Stimulated activated CD4-positive, alpha-beta T cell treated with anti-CD3 and anti-CD28 coated beads, Interleukin-2, amount 100 ng/mL, for 4 hours (primary cell): ENCODE measurements at places on chromosomes 6 and 20.

DNA sequence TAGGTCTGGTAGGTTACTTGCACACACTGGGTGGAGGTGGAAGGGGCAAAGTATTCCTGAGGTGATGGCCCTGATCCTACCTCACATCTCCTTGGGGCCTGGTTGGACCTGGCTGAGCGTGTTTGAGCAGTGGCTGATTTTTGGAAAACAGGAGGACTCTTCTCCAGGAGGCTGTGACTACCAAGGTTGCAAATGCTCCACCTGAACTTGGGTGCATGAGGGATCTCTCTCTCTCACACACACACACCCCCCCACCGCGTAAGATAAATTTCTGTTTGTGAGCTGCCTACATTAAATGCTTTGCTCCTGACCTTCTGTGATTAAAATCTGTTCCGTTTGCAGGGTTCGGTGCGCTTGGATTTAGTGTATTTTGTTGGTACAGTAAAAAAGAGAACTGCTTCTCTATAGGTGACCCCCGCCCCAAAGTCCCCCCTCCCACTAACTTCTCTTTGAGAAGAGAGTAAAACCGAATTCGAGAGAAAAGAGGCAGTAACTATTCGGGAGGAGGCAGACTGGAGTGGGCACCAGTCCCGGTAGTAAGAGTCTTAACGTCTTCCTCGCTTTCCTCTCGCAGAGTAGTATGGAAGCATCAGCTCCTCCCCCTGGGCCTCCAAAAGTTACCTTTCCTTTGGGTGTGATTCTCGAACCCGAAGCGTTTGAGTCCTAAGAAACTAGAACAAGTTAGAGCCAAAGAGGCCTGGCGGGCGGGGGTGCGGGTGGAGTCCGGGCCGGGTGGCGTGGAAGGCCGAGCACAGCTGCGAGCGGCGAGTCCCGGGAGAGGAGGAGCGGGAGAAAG, 585 bp upstream of the DSE start:
- no peak for DNase-seq

DNA sequence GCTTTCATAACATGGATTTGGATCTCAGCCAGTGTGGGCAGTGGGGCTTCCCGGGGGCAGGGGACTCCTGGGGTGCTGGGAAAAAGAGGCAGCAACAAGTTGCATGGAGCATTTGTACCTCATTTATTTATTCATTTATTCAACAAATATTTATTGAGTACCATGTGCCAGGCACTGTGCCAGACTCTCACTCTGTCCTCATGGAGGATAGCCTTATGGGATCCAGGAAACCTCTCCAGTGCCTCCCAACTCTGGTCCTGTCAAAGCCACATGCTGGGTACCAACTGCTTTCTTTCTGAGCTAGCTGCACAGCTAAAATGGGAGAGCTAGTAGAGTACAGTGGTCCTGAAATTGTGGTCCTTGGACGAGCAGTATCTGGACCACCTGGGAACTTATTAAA, 87.8 kb upstream of the EPB41L1 start:
- DNase-seq, result no peak

GRCh38 chr6:56624046-56624727, 18.5 kb downstream of the DST start:
- no peak for DNase-seq

GRCh38 chr6:14841901-14842421, 403.9 kb upstream of the JARID2 start:
- DNase-seq, result no peak

- DNase-seq, result no peak
Observed at GRCh38 chr6:32982702-32983492, 14.5 kb downstream of the BRD2 start.

- no peak for DNase-seq
Observed at GRCh38 chr20:62303340-62304226, 786 bp downstream of the ADRM1 start.

DNA sequence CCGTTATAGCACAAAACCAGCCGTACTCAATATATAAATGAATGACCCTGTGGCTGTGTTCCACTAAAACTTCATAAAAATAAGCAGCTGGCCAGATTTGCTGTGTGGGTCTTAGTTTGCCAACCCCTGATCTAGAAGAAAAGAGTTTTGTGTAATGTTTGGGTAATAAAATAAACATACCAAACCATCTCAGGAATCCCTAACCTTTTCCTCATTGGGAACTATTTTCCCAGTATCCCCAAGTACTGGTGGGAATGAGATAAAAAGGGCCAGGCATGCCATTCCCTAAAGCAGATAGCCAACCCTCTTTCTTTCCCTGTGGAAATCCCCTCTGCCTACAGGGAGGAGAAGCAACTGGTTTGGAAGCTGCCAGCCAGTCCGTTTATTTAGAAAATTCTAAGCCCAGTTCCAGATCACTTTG, 169.1 kb upstream of the AKAP12 start:
- DNase-seq, result no peak

DNA sequence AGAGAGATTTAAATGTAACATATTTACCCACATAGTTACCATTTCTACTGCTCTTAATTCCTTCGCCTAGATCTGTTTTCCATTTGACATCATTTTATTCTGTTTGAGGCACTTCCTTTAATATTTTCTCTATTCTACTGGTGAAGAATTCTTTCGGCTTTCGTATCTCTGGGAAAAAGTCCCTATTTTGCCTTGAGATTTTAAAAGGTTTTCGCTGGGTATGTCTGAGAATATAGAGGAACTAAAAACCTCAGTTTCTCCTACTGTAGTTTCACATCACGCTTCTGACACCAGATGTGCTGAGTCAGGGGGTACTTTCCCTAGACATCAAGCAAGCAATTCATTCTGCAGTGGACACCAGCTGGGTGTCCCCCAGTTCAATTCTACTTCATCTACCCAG, 61.7 kb downstream of the E2F3 start:
- no peak for DNase-seq

DNA sequence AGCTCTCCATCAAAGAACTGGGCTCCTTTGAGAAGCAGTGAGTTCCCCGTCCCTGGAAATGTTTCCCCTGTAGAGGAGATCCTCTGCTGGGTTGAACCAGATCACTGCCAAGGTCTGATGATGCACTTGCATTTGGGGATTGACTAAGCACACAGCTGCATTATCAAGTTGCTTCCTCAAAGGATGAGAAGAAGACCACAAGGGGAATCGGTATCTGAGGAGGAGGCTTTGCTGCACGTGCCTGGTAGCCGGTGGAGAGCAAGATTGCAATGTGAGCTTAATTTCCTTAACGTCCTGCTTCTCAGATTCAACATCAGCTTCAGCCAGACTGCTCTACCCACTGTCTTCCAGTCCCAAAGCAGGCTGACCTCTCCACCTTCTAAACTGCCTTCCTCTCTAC, 128.8 kb upstream of the STMND1 start:
- DNase-seq, result no peak

- DNase-seq, result no peak
Observed at GRCh38 chr6:101747716-101748115, 354.2 kb downstream of the GRIK2 start.

- no peak for DNase-seq
Observed at GRCh38 chr20:55685425-55685824, 319.9 kb downstream of the CBLN4 start.

DNA sequence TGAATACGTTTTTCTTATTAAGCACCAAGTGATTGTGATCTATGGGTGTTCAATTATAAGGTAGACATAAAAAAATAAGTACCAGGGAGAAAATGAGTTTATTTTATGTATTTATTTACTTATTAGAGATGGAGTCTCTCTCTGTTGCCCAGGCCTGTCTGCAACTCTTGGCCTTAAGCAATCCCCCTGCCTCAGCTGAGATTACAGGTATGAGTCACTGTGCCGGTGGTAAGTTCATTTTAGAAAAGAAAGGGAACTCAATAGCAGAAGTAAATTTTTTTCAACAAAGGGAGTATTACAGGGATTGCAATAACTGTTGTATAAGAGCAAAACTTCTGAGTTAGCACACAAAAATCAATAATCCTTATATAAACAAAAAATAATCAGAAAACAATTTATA, 98.7 kb upstream of the FUT9 start:
- no peak for DNase-seq

DNA sequence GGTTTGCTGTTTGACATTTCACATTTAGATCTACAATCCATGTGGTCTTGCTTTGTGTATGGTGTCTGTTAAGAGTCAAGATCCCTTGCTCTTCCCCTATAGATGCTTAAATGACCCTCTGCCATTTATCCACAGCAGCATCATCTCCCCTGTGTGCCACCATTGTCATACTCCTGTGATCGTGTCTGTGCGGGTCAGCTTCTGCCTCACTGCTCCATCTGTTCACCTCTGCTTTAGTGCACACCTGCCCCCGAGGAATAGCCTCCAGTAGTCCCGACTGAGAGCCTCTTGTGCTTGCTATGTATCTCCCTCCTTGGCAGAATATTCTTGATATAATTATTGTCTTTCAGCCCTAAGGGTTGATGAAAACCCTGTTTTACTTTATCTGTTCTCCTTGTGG, 551.2 kb downstream of the CDH26 start:
- no peak for DNase-seq

DNA sequence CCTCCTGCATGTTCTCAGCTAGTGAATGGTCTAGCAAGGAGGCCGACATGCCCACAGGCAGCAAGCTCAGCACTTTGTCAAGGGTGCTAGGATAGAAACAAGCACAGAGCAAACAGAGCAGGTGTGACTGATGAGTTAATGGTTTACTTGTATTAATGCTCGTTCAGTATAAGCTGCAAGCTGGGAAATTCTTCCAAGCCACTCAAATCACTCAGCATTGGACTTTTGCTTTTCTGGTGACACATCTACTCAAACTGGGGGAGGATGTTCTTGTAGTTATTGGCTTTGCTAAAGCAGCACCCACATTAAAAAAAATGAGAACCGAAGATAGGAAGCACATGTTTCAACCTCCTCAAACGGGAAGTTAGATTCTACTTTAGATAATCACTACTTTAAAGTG, 43.1 kb upstream of the NEDD9 start:
- DNase-seq, result no peak

GRCh38 chr20:47033665-47034064, 139.0 kb downstream of the EYA2 start:
- no peak for DNase-seq

DNA sequence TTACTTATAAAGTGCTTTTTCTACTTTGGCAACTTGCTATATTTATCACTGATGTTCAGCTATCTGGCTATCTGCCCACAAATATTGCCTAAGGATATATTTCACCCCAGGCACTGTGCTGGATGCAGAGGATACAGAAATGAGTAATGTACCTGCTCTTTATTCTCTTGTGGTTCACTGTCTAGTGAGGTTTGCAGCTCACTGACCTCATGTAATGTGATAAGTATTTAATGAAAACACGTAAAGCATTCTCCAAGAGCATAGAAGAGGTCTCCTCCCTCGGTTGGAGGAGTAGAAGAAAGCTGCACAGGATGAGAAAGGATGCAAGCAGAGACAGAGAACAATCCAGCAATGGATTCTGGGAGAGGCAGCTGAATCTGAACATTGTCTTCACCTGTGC, 610.7 kb downstream of the CBLN4 start:
- no peak for DNase-seq

- DNase-seq, result no peak
Observed at GRCh38 chr6:107770541-107770940, 53.6 kb downstream of the SCML4 start.

DNA sequence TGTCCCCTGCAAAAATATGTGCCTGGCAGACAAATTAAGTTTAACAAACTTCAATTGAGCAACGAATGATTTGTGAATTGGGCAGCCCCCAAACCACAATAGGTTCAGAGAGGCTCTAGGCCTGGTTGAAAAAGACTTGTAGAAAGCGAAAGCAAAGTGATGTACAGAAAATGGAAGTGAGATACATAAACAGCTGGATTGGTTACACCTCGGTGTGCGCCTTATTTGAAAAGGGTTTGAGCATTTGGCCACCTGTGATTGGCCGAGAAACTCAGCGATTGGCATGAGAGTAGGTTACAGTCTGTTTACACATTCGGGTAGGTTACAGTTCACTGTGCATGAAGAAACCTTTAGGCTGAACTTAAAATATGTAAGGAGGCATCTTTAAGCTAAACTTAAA, 136.9 kb downstream of the CD83 start:
- no peak for DNase-seq

DNA sequence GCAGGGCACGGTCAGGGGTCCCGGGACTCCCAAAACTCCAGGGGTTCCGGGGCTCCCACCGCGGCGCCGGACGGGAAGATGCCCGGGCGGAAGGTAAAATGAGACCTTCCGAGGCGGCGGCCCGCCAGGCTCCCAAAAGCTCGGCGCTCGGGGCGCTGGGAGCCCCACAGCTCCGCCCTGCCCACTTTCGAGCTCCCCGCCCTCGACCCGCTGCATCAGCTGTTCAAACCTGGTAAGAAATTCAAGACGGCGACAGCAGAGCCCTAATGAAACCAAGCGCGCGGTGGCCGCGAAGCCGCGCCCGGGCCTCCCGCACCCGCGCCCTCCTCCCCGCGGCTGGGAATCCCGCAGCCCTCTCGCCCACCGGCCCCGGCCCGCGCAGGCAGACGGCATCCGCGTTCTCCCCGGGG, 369 bp downstream of the SLC4A11 start:
- DNase-seq, result peak; percentile 22
